ENCODE measurements at places on chromosomes 7 and 10.

DNA sequence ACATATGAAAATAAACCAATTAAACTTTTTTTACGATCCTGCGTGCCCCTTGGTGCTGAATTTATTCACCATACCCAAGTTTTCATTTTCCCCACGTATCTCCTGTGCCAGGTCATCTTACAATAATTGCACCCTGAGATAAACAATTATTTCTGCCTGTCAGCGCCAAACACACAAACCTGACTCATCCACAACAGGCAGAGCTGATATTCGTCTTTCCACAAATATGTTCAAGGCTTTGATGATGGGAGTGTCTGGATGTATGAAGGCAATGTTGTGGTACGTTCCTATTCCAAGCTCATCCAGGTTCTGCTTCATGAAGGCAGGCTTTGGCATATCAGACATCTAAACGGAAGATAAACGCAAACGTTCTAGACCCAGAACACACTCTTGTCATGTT lies 45.8 kb upstream of the RHEB start:
- no peak for DNase-seq

GRCh38 chr10:118531105-118531852 lies 64.2 kb downstream of the PRLHR start:
- DNase-seq = no peak

GRCh38 chr10:92219559-92219958 lies 71.3 kb downstream of the CPEB3 start:
- DNase-seq = no peak

DNA sequence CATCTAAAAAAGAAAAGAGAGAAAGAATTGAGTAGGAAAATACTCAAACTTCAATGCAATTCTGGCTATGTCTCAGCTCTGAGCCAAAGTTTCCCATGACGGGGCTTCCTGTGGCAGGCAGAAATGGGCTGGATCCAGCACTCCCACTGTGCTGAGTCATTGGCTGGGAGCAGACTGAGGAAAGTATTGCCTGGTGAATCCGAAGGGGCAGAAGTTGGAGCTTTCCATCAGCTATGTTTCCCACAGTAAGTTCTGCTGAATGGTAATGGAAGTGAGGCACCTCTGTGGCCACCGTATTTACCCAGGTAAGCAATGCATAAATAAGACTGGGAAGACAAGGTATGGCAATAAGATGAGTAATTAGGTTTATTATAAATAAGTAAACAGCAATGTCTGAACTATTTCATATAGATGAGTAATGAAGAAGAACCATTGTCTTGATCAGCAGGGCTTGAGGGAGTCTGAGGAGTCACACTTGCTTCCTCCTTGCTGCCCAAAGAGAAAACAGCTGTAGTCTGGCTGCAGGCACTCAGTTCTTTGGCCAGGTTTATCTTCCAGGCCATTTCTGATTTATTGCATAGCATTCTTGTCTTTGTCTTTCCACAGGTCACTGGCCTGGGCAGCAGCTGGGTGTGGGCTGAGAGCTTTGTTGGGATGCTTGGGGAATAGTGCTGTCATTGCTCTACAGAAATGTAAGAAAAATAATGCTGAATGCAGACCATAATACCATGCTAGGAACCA lies 255.3 kb downstream of the DNAJB9 start:
- DNase-seq = no peak

GRCh38 chr7:45171946-45172345 lies 14.4 kb downstream of the RAMP3 start:
- DNase-seq = no peak

DNA sequence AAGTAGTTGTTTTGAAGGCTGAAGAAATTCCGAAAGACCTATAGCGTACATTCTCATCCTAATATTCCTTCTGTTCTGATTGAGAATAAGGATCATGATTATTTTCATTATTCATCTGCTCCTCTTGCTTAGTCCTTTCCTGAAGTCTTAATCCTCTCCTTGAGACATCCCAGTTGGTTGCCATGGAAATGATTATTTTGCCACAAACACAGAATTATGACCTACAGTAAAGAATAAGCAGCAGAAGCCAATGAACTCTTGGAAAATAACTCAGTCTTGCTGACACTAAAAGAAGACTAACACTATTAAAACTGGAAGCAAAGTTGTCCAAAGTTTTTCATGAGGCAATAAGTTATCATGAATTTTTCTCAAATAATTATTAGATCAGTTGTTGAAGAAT lies 47.8 kb upstream of the JAZF1 start:
- no peak for DNase-seq

DNA sequence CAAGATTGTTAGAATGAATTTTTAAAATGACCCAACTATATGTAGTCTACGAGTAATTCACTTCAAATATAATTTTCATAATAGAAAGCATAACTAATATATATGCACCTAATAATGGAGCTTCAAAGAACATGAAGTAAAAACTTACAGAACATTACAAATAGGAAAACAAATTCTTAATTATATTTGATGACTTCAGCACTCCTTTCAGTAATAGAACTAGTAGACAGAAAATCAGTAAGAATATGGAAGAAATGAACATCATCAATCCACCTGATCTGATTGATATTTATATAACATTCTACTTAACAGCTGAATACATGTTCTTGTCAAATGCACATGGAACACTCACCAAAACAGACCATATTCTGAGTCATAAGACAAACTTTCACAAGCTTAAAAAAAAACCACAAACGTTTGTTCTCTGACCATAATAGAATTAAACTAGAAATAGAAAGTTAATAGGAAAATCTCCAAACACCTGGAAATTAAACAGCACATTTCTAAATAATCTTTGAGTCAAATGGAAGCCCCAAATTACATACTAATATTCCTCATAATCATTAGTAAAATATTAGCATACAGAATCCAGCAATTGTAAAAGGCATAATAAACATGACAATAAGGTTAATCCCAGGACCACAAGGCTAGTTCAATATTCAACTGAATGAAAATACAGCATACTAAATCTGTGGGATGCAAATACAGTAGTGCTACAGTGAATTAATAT lies 48.0 kb downstream of the BRAF start:
- DNase-seq = no peak

- no peak for DNase-seq
Measured at GRCh38 chr10:131936294-131936693, 35.5 kb downstream of the PPP2R2D start.
